ENCODE measurements at places on chromosomes 16 and 17.
A peak's percentile ranks its signal among the peaks of the same experiment; 100 is the strongest.

- DNase-seq = no peak
These were observed 2.0 kb upstream of the TMEM92 start for GRCh38 chr17:50272246-50272645.

GRCh38 chr16:82955741-82956348 lies 329.1 kb downstream of the CDH13 start:
- DNase-seq = no peak

- no peak for DNase-seq
These were observed 8.7 kb downstream of the GSE1 start for GRCh38 chr16:85621698-85622428.

DNA sequence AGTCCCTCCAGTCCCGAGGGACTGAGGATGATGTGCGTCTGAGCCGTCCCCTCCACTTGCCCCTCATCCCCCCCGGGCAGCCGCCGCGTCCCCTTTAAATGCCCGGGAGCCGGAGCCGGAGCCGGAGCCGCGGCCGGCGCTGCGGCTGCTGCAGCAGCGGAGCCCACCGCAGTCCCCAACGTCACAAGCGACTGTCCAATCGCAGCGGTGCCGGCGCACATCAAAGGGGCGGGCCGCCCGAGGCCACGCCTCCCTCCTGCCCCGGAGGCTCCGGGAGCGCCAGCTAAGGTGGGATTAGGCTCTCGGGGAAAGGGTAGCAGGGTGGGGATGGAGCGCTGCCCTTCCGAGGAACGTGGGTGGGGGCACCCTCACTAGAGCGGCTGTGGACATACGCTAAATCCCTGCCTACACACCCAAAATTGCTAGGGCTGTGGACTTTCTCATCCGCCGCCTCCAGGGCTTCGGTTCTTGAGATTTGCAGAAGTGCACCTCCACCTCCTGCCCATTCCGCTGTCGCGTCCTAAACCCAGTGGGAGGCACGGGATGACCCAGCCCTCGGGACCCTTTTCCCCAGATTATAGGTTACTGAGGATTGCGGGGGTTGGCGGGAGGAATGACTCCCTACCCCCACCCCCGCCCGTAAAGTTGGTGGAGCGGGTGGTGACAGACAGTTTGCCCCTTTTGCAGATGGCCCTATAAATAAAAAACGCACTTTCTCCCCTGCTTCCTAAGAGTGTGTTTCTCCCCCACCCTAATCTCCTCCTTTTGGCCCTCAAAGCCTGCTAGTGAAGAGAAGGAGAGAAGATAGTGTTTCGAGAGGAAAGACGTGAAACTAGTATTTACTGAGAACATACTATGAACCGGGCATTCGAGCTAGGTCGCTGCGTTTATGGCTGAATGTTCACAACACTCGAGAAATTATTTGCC lies at the start of gene PHOSPHO1:
TSS of gene PHOSPHO1 (minus strand) at position 152 of the 927 bp plus-strand sequence. CDS start 4,096 bp downstream, outside the sequence.
- DNase-seq = peak; percentile 30

- DNase-seq = no peak
These were observed 1.6 kb downstream of the MLX start for GRCh38 chr17:42568341-42569111.

- no peak for DNase-seq
These were observed 613.5 kb upstream of the C16orf82 start for GRCh38 chr16:26453215-26453614.

- peak; percentile 50 for DNase-seq
These were observed 1.9 kb upstream of the CAPN15 start for GRCh38 chr16:525520-526180.

GRCh38 chr16:68686905-68687304 lies 41.8 kb downstream of the CDH3 start:
- no peak for DNase-seq

- DNase-seq = no peak
These were observed 41.5 kb downstream of the RPTOR start for GRCh38 chr17:80585890-80586845.

- DNase-seq = no peak
These were observed 46.5 kb upstream of the CLEC18A start for GRCh38 chr16:69904495-69905170.

DNA sequence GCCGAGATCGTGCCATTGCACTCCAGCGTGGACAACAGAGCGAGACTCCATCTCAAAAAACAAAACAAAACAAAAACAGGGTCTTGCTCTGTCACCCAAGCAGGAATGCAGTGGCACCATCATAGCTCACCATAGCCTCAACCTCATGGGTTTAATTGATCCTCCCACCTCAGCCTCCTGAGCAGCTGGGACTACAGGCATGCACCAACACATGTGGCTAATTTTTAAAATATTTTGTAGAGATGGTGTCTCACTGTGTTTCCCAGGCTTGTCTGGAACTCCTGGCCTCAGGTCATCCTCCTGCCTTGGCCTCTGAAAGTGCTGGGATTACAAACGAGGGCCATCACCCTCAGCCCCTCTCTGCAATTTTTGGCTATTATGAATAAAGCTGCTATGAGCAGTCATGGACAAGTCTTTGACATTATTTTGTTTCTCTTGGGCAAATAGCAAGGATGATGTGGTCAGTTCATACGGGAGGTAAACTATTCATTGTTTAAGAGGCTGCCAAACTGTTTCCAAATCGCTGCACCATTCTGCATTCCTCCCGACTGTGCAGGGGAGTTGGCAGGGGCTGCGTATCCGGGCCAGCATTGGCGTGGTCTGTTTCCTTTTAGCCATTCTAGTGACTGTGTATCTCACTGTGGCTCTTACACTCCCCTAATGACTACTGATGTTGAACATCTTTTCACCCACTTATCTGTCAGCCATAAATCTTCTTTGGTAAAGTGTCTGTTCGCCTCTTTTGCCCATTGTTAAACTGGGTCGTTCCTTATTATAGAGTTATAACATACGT lies 21.1 kb downstream of the EIF4A3 start:
- no peak for DNase-seq

DNA sequence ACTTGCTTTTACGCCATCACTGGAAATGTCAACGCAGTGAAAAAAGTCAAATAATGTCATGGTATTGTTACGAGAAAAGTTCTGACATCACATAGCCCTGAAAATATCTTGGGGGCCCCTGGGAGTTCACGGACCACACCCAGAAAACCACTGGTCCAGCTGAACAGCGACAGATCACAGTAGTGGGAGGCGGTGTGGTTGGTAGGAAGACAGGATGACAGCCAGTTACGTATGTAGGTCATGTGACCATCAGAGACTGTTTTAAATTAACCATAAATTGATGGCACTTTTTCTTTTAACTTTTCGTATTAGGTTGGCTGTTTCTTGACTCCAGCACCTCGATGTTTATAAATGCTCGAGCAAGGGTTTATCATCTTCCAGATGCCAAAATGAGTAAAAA lies 11.9 kb downstream of the ERCC4 start:
- no peak for DNase-seq

GRCh38 chr17:82752371-82753200 lies 721 bp downstream of the TBCD start:
- DNase-seq = no peak

DNA sequence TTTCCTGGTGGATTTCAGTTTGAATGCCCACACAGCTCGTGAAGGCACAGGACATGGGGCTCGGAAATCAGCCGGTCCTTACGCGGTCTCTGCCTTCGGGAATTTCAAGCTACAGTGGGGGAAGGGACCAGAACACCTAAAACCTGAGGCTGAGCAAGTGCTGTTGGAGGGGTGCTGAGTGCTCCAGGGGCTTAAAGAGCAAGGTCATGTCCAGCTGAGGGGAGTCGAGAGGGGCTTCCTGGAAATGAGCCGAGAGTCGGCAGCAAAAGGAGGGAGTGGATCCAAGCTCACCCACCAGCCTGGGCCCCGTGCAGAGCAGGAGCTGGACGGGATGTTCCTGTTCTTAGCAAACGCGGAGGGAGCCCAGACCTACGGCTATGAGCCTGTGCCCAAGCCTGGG lies 73.2 kb upstream of the RPL38 start:
- DNase-seq = no peak

DNA sequence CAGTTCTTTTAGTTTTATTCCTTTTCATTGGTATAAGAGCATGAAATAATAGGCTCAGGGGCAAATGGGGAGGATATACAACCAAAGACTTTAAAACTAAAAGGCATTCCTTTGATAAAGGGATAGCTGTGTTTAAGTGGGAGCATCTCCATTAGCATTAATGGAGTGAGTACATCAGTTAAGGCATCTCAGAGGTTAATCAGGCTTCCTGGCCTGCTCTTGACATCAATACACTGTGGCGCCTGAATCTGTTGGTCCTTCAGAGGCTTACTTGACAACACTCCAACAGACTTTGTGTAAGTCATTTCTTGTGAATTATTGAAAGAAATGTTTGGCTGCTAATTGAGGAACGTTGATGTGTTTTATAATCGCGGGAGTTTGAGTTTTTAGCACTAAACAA lies 230.7 kb downstream of the BCAS3 start:
- DNase-seq = no peak

DNA sequence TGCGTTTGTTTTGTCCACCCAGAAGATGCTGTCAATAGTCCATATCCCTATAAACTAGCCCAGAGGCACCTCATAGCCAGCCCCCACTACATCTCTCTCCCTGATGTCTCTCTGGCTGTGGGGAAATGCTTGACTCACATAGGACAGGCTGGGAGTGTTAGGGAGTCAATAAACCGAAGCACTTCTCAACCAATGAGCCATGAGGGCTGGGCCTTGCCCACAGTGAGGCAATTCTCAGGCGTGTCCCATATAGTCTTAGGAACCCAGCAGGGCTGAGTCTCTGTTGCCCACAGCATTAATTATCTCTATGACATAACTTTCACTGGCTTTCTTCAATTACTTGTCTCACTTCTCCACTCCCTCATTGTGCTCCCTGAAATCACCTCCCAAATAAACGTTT lies 387.3 kb upstream of the CDH11 start:
- no peak for DNase-seq

DNA sequence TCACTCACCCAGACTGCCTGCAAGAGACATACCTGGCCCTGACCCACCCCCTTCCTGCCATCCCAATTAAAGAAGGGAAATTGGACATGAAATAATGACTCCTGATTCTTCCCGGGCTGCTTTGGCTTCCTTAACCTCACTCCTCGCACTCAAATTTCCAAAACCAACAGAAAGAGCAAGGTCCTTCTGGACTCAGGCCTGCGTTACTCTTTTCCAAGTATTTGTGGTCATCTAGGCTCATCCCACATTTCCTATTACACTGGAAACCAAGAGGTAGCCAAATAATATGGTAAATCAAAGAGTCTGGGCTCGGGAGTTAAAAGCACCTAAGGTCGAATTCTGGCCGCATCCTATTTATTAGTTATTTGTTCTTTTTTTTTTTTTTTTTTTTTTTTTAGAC lies 359.3 kb downstream of the NPIPA8 start:
- no peak for DNase-seq

GRCh38 chr17:2259769-2260536 lies 43.6 kb downstream of the SMG6 start:
- no peak for DNase-seq

DNA sequence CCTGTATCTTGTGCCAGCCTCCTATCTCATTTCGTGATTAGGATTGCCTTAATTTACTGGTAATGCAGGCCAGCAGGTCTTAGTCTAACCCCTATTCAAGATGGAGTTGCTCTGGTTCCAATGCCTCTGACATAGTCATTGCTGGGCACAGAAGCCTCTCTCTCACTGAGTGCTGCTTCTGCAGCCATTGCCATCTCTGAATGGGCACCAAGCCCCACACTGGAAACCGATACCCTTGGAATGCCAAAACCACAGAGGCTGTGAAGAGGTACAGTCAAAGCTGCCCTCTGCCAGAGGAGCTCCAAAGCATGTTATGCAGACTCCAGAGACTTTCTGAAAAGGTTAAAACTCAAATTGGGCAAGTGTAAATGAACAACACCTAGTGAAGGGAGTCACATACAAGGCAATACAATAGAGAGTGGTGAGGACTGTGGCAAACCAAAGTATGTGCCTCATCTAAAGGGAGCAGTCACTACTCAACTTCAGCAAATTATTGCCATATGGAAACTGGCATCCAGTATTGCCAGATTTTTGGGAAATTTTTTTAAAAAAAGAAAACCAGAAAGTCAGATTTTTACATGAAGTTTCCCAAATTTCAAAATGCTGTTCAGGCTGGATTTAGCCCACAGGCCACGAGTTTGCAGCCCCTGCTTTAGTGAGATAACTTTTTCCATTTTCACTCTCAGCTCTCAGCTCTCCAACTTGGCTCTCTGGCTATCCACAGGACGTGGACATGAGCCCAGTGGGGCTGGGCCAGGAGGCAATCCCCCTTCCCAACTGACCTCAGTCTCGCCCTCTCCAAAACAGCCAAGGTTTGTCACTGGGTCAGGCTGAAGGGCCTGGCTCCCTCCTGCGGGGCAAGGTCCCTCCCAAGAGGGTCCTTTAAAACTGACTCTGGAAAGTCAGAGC lies 2.1 kb upstream of the MMP2 start:
- DNase-seq = no peak

GRCh38 chr17:80203471-80203963 lies 16.6 kb downstream of the SGSH start:
- no peak for DNase-seq

DNA sequence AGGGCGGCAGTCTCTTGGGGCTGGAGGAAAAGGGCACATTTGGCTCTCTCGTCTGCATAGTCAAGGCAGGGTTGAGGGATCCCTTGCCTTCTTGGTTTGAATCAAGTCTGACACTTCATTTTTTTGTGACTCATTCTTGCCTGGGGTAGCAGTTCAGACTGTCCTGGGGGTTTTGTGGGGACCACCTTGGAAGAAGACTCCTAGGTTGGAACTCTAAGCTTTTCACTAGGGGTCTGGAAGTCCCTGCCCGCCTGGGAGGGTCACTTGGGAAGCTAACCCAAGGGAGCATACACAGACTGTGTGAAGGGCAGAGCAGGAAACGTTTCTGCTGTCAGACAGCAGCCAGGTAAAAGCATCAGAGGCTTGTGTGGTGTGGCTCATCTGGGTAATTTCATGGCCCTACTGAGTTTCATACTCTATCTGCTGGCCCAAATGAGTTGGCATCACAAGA lies 11.3 kb downstream of the YPEL2 start:
- DNase-seq = no peak

DNA sequence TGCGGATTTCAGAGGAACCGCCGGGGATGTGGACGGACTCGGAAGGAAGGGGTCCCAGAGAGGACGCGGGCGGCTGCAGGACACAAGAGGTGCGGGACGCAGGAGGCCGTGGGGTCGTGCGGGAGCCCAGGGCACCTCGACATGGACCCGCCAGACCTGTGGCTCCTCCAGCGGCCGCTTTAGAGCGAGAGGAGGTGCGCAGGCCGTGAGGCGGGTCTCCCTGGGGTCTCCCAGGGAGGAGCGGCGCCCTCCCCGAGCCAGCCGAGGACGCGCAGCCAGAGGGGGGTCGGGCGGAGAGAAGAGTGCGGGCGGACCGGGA lies 6.8 kb upstream of the FLYWCH1 start:
- DNase-seq = no peak

GRCh38 chr17:7404737-7405349 lies 946 bp upstream of the TMEM256 start:
- no peak for DNase-seq
